WERI-Rb-1 (cell line): ENCODE measurements at places on chromosomes 1 and 21.

DNA sequence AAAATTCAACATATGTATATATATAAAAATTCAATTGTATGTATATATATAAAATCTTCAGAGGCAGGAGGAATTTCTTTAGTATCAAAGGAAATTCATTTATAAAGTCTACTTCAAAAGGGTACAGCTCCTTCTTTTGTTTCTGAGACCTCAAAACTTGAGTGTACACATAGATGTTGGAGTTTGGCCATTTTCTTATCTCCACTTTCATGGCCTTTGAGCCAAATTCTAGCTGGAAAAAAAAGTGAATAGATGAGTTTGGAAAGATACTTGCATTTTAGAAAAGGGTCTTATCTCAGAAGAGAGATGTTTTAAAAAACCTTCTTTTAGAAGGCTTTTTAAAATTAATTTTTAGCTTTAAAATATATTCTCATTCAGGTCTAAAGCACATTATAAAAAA, 103.2 kb downstream of the ATF6 start:
- DNase-seq = no peak

GRCh38 chr1:109595531-109595930, 23.9 kb downstream of the GNAT2 start:
- DNase-seq = no peak

- no peak for DNase-seq
Measured at GRCh38 chr1:229323201-229323600, 19.6 kb downstream of the CCSAP start.

DNA sequence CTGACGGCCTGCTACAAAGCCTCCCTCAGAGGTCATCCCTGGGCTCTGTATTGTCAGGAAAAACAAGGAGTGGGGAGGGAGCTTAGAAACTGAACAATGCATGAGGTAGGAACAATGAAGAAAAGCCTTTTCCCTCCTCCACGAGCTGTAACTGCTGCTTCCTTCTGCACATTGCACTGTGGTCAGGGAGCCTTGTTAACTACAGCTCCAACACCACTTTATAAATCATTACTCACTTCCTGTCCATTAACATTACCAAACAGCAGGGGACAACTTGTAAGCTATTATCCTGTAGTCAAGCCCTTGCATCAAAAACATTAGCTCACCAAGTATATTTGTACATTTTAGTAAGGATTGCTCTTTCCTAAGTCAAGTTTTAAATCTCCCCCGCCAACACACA, 336.0 kb upstream of the NR5A2 start:
- no peak for DNase-seq

- DNase-seq = no peak
Measured at GRCh38 chr1:236663934-236664333, 22.4 kb upstream of the ACTN2 start.

- peak; percentile 16 for DNase-seq
Measured at GRCh38 chr21:45318556-45319404, 31.1 kb upstream of the POFUT2 start.

- DNase-seq = no peak
Measured at GRCh38 chr1:191875994-191876393, 282.3 kb upstream of the RGS18 start.

DNA sequence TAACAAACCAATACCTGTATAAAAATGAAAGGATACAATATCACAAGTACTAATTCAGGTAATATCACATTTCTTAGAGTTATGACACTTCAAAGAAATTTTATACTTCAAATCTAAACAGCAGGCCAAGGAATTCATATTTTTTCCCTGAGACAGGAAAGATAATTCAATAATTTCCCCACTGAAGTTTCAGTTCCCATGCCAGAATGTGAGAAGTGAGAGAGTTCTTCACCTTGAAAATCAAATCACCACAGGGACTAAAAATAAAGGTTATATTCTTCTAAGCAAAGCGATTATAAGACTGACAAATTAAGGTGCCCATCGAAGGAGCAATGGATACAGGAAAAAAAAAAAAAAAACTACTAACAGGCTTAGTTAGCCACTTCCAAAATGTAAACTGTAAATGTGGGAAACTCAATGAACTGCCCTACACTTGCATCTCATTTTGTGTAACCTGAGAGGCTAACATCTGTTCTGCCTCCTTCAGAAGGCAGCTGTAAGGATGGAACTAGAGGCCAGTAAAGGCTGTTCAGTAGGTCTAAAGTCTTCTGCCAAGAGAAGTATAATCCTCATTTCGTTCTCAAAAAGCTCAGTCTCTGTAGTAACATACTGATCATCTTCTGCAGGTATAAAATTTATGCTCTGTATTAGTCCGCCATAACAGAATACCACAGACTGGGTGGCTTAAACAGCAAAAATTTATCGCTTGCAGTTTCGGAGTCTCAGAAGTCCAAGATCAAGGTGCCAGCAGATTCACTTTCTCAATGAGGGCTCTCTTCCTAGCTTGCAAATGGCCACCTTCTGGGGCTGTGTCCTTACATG, 127.8 kb downstream of the RERE start:
- DNase-seq = no peak

DNA sequence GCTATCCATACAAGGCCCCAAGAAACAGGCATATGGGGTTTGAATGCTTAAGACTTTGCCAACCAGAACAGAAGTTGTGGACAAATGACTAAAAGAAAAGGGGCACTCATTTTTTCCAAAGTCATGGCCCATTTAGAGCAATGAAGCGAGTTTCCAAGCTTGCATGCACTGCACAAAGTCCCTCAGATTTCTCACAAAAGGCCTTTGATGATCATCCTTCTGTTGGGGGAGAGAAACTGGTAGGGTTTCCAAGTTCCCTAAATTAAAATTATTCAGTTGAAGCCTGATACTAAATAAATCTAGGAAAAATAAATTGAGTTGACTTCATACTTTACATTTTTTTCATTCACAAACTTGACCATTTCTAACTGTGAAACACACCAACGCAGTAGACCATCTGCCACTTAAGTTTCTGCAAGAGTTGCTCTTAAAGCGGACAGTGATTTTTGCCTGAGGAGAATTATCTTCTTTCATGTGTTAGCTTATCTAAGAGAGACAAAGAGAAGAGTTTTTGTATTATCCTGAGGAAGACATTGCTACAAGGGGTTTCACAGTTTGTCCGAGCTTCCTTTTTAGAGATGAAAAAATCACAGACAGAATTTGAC, 139.2 kb downstream of the SEC16B start:
- no peak for DNase-seq

GRCh38 chr1:3773572-3774275, 1.2 kb downstream of the SMIM1 start:
- DNase-seq = no peak

GRCh38 chr21:33293136-33293535, 27.0 kb downstream of the IL10RB start:
- DNase-seq = no peak

DNA sequence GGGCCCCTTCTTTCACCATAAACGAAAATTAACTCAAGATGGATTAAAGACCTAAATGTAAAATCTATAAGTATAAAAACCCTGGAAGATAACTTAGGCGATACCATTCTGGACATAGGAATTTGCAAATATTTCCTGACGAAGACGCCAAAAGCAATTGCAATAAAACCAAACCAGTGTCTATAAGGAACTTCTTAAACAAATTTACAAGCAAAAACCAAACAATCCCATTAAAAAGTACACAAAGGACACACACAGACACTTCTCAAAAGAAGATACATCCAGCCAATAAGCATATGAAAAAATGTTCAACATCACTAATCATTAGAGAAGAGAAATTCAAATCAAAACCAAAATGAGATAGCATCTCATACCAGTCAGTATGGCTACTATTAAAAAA, 78.8 kb upstream of the C1orf105 start:
- DNase-seq = no peak

DNA sequence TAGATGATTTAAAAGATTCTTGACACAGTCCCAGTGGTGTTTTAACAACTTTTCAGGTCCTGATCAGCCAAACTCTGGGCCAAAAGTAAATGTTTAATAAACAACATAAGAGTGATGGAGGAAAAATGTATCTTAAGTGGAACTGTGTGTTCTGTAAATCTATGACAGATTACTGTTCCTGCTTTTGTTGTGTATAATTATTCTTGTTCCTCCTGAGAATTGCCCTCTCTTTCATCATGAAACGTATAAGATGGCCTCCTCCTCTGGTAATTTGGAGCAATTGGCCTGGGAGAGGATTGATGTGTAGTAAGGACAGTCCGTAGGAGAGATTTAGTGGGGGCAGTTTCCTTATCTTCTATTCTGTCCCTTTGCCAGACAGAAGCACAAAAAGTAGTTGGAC, 34.5 kb downstream of the GALNT2 start:
- no peak for DNase-seq

- DNase-seq = no peak
Measured at GRCh38 chr21:35575280-35575915, 484.9 kb downstream of the SETD4 start.

DNA sequence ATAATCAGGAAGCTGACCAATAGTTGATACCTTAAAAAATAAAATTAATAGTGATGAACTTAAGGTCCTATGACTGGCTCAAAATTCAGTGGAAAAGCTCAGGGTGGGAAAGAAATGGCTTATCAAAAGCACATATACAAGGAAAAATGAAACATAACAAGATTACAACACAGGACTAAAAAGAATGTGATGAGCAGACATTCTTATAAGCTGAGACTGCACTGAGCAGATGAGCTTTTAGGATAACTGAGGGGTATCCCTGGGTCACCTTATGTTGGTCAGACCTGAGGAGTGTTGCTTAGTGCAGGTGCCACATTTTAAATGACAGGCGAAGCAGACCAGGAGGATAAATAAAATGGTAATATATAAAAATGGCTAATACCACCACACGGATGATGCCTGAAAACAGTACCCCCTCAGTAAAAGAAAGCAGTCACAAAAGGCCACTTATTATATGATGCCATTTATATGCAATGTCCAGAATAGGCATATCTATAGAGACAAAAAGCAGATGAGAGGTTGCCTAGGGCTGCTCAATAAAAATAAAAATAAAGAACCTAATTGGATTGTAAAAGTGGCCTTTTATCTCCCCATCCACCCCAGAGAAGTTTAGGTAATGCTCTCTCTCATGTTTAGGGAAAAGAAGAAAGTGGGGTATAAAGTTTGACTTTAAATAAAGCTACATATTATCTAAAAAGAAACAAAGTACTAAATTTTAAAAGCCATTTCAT, 163.9 kb downstream of the SLC45A1 start:
- DNase-seq = no peak

DNA sequence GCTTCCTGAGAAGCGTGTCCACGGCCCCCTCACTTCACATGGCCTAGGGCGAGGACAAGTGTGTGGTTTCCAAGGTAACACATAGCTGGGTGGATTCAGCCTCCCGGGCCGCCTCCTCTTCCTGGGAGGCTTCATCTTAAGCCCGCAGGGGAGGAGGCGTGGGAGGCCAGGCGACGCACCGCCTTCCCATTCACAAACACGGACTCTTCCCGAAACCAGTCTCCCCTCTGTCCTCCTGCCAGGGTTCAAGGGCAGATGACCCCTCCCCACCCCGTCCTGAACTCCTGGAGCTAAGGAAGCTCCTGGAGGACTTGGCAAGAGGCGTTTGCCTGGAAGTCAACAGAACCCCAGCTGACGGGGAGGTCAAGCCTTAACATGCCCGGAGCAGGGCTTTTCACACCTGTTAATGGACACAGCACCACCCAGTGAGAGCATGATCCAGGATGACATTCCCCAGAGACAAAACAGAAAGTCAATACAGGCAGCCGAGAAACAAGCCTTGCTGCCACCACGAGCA, 56.7 kb downstream of the KCNN3 start:
- peak; percentile 90 for DNase-seq

- no peak for DNase-seq
Measured at GRCh38 chr1:151616505-151616849, 4.6 kb downstream of the SNX27 start.

GRCh38 chr1:32886828-32887414, 630 bp downstream of the HPCA start:
- DNase-seq = peak; percentile 40

DNA sequence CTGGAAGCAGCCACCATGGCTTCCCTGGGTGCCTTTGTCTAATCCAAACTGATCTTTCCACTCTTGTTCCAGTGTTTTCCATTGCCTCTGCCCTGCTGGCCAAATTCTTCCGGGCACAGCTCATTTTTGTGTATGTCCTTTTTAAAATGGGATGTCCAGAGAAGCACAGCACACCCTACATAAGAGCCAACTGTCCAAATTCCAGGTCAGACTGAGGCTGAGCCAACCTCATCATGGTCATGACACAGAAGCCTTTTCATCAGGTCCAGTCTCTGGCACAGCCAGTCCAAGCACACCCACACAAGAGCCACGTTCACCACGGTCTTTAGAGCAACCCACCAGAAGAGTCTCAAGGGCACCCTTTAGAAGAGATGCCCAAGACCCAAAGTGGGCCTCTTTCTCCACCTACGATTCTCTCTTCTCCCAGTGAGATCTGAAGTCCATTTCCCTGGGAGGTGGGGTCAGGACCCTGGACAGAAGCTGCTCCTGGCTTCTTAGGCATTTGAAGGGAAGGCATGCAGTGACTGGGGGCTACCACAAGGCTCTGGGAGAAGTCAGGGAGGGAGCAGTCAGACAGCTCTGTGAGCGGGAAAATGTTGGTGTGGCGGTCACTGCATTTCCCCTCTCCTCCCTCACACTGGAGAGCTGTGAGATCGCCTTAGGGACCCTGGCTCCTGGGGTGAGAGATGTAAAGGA, 53.2 kb downstream of the SYT2 start:
- no peak for DNase-seq

GRCh38 chr1:87204921-87205320, 123.8 kb upstream of the LMO4 start:
- no peak for DNase-seq

GRCh38 chr1:20356850-20357459, 66.3 kb downstream of the VWA5B1 start:
- no peak for DNase-seq

DNA sequence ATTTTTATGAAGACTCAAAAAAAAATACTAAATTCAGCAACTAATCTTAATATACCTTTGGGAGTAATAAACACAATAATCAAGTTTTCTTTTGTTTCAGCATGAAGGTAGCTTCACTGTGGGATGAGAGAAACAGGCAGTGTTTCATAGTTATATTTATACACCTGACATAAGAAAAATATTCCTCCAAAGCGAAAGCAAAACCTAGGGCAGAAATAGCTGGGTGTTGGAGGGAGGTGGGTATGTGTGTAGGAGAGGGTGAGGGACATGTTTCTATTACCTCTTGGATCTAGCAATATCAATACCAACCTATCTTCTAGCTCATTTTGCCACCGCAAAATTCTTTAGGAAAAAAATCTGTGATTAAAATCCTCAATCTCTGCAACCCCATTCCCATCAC, 24.9 kb upstream of the MAN1A2 start:
- DNase-seq = no peak

DNA sequence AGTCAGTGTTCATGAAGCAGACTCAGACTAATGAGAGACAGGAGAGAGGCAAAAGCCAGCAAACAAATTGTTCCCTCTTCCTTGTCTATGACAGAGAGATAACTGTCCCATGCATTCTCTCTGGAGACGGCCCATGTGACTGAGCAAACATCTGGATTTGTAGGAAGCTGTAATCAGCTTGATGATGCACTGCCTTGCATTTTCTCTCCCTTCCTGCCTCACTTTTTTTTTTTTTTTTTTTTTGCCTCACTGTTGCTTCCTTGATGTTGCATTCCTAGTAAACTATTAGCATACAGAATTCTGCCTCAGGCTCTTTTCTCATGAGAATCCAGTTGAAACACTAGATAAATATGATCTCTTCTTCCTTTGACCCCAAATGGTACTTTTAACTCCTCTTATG, 134.5 kb downstream of the HHIPL2 start:
- no peak for DNase-seq
